ENCODE measurements at places on chromosomes 4 and X. TPM values are rescaled to one million over a fixed set of nuclear protein-coding genes. Genes with fewer than 3 reads are reported as not detected.

DNA sequence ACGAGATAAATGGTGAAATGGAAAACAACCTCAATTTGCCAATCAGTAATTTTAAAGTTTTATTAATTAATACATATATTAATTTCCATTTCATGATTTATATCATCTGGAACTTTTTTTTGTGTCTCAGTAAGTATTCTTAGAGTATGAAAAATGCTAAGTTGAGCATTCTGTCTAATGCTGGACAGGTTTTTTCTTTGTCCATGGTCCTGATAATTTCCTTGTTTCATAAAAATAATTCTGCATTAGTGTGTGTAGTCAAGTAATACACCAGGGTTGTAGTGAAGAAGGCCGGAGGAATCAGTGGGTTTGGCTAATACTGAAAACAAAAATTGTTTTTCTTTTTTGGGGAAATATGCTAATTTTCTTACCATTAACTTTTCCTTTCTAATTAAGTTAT lies 9.9 kb downstream of the ANAPC4 start:
- no peak for DNase-seq
- peaks cover 12% of the 10 kb centered on the region for H3K36me3 ChIP-seq
- H3K4me1 ChIP-seq = no peaks in the 10 kb centered on the region
- H3K4me3 ChIP-seq = no peak overlapping the region
- H3K27me3 ChIP-seq = no peaks in the 10 kb centered on the region

DNA sequence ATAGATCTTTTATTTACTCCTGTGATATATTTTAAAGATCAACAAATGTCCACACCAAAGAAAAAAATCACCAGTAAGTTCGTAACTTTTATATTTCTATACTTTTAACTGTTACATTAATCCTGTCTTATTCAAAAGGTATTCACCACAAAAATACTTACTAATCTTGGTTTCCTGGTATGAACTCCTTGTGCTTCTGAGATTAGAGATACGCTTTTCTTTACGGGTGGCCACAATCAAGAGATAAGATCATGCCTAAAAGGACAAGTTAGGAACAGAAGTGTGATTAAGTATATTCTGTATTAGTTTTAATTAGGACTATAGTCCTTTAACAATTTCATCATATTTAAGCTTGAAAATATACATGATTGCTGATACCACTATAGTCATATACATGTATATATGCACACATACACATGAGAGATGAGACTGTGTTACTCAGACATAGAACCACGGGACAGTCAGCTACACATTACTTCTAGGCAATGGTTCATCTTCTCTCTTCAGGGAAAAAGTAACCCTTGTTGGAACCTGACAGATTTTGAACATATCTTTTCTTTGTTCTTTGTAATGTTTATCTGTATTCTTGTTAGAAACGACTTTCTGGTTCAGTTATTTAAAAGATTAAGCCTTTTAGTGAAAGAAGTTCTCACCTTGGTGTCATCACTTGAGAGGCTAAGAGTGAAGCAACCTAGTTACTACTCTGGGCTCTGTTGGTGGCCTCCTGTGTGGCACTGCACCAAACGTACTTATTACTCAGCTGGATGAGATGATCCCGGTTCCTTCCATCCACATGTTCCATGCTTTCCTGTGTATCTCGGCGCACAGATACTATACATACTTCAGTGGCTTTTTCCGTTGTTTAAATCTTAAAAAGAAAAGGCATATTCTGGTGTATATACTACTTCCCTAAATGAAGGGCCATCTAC lies 146.1 kb downstream of the CBR4 start:
- DNase-seq = no peak
- H3K27ac ChIP-seq = no peak overlapping the region
- H3K27me3 ChIP-seq = no peaks in the 10 kb centered on the region

- H3K36me3 ChIP-seq = no peaks in the 10 kb centered on the region
- peaks cover 7% of the 10 kb centered on the region for H3K27me3 ChIP-seq
- H3K27ac ChIP-seq = no peak overlapping the region
- H3K4me3 ChIP-seq = no peak overlapping the region
Measured at GRCh38 chrX:50756276-50756675, 57.7 kb downstream of the SHROOM4 start.

DNA sequence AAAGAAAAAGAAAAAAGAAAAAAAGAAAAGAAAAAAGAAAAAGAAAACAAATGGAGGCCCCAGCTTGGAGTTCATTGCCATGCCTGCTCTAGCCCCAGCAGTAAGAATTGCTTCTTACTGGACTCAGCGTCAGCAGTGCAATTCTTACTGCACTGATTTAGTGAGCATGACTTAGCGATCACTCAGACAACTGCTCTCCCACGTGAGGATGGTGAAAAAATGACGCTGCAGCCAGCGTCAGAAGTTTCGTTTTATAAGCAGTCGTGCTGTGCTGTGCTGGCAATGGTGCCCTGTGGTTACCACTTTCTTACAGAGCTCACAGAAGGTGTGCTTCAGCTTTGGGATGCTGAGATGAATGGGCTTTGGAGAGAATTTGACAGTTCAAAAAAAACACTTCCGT lies 68.3 kb upstream of the DDX3X start:
- H3K27ac ChIP-seq = no peak overlapping the region
- DNase-seq = no peak
- H3K36me3 ChIP-seq = no peaks in the 10 kb centered on the region
- H3K4me3 ChIP-seq = no peak overlapping the region

DNA sequence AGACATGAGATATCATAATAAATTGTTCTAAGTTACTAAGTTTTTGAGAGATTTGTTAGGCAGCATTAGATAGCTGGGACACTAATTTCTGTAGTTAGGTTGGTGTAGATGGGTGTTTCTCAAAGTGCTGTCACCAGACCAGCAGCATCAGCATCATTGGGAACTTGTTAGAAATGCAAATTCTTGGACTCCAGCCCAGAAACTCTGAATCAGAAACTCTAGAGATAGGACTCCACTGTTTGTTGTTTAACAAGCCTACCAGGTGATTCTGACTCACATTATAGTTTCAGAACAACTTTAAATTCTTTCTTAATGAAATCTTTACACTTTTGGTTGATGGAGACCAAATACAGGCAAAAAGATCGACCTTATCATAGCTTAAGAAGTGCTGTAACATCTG lies 173.7 kb downstream of the PABPC4L start:
- H3K36me3 ChIP-seq = no peaks in the 10 kb centered on the region
- H3K27me3 ChIP-seq = no peaks in the 10 kb centered on the region
- DNase-seq = peak; percentile 85
- no peak overlapping the region for H3K4me3 ChIP-seq

GRCh38 chr4:59759082-59759825 lies 1440.9 kb upstream of the ADGRL3 start:
- no peak overlapping the region for H3K27ac ChIP-seq
- no peak for DNase-seq
- H3K4me1 ChIP-seq = no peaks in the 10 kb centered on the region
- no peak overlapping the region for H3K4me3 ChIP-seq

GRCh38 chr4:26140150-26140898 lies 180.5 kb upstream of the RBPJ start:
- peaks cover 24% of the 10 kb centered on the region for H3K4me1 ChIP-seq
- H3K27ac ChIP-seq = no peak overlapping the region
- H3K4me3 ChIP-seq = no peak overlapping the region
- no peaks in the 10 kb centered on the region for H3K36me3 ChIP-seq

GRCh38 chr4:153159016-153159415 lies 45.2 kb upstream of the TRIM2 start:
- H3K36me3 ChIP-seq = no peaks in the 10 kb centered on the region
- H3K27ac ChIP-seq = no peak overlapping the region
- no peak overlapping the region for H3K4me3 ChIP-seq
- H3K27me3 ChIP-seq = no peaks in the 10 kb centered on the region

DNA sequence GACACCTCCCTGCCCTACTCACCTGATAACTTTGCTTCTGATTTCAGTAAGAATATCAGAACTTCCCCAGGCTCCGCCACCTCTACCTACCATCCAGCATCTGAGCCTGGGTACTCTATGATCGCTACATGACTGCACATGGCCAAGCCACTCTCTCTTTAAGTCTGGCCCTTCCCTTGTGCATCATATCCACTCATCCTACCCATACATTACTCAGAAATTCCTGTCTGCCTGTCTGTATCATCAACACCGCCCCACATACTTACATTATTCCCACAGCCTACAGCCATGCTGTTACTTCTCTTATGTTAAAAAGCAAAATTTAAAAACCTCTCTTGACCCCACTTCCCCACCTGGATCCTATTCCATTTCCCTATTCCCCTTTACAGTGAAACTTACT lies 84.7 kb downstream of the SCD5 start:
- no peaks in the 10 kb centered on the region for H3K36me3 ChIP-seq
- no peak overlapping the region for H3K4me3 ChIP-seq
- DNase-seq = no peak
- no peaks in the 10 kb centered on the region for H3K27me3 ChIP-seq

- H3K4me3 ChIP-seq = no peak overlapping the region
- no peak for DNase-seq
- H3K27ac ChIP-seq = no peak overlapping the region
Measured at GRCh38 chr4:34733185-34733941, 1511.0 kb downstream of the ARAP2 start.

GRCh38 chrX:46961574-46962283 lies 49.5 kb downstream of the JADE3 start:
- H3K36me3 ChIP-seq = no peaks in the 10 kb centered on the region
- H3K4me3 ChIP-seq = no peak overlapping the region
- H3K27ac ChIP-seq = no peak overlapping the region
- H3K27me3 ChIP-seq = no peaks in the 10 kb centered on the region
- no peak for DNase-seq

GRCh38 chr4:24195991-24196736 lies 306.3 kb upstream of the PPARGC1A start:
- no peak overlapping the region for H3K27ac ChIP-seq
- no peak overlapping the region for H3K4me3 ChIP-seq
- H3K27me3 ChIP-seq = 0 out of 2 replicates have a peak, but pooled peaks cover 2% of the 10 kb centered on the region
- no peaks in the 10 kb centered on the region for H3K36me3 ChIP-seq
- no peaks in the 10 kb centered on the region for H3K4me1 ChIP-seq

GRCh38 chr4:15003891-15004738 lies 1.8 kb downstream of the CPEB2 start:
- H3K4me3 ChIP-seq = peak overlapping the region; percentile 75
- H3K36me3 ChIP-seq = no peaks in the 10 kb centered on the region
- H3K4me1 ChIP-seq = peaks cover 17% of the 10 kb centered on the region
- peak overlapping the region; percentile 39 for H3K27ac ChIP-seq

- H3K4me3 ChIP-seq = no peak overlapping the region
- no peaks in the 10 kb centered on the region for H3K4me1 ChIP-seq
- H3K27me3 ChIP-seq = no peaks in the 10 kb centered on the region
- DNase-seq = no peak
- H3K27ac ChIP-seq = no peak overlapping the region
- no peaks in the 10 kb centered on the region for H3K36me3 ChIP-seq
Measured at GRCh38 chr4:126637706-126638105, 995.1 kb upstream of the INTU start.

SYP gene
- 0.47 TPM for total RNA-seq

RAB9B gene
- total RNA-seq = 1.5 TPM

CABS1 gene
- not detected for total RNA-seq

BEND2 gene
- total RNA-seq = not detected

TBC1D9 gene
- 12.7 TPM for total RNA-seq

SCRG1 gene
- total RNA-seq = not detected

TTC29 gene
- total RNA-seq = not detected

PAK3 gene
- total RNA-seq = 2.1 TPM

SULT1E1 gene
- not detected for total RNA-seq
